ENCODE measurements at places on chromosomes 4 and X. TPM values are rescaled to one million over a fixed set of nuclear protein-coding genes. Genes with fewer than 3 reads are reported as not detected.
A peak's percentile ranks its signal among the peaks of the same experiment; 100 is the strongest.

DNA sequence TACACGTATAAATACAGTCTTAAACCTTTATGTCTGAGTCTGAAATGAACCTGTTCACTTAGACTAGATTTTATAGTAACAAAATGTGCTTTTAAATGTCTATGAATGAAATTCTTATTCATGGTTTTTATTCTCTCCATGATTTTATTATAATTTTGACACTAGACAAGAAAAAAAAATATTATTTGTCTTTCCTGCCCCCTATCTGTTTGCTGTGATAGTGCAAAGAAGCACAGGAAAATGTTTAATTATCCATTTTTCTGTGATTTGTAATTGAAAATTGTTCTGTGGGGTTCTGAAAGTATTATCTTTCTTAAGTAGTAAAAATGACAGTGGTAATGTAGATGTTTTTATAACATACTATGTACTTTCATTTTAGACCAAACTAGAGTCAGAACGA lies 52.0 kb downstream of the INTS6L start:
- no peak for DNase-seq

- no peak for DNase-seq
These were observed 128.5 kb downstream of the NFKB1 start for GRCh38 chr4:102629673-102630072.

DNA sequence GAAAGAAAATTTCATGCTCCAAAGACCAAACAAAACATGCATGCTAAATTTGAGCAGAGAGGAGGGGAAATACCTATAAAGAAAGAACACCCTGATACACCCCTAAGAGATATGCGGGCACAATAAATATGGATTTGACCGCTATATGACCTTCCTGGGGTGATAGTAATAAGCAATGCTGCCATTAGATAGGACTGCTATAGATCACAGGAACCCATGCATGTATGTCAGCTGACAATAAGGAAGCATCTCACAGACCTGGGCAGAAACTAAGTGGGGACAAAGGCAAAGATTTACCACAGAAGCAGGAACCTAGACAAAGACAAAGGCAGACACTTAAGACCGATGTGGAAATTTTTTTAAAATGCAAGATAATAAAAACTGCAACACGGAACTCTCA lies 21.3 kb downstream of the ZNF721 start:
- DNase-seq = no peak

GRCh38 chr4:74969507-74970474 lies 36.9 kb downstream of the PARM1 start:
- no peak for DNase-seq

GRCh38 chr4:140497405-140497746 lies 717 bp downstream of the MGAT4D start:
- no peak for DNase-seq

GRCh38 chrX:41921492-41922430 lies 1.6 kb downstream of the CASK start:
- peak; percentile 9 for DNase-seq

- no peak for DNase-seq
These were observed 640.3 kb downstream of the TRIML1 start for GRCh38 chr4:188779581-188779980.

GLUD2 gene
- 3.2 TPM for polyA plus RNA-seq

NDP gene
- 1.1 TPM for polyA plus RNA-seq

ZNF711 gene
- polyA plus RNA-seq = 26.4 TPM

MAOA gene
- 0.58 TPM for polyA plus RNA-seq

All from hindlimb muscle (tissue), 1 donor.